ENCODE measurements at places on chromosomes 13 and 19. TPM values are rescaled to one million over a fixed set of nuclear protein-coding genes. Genes with fewer than 3 reads are reported as not detected.

DNA sequence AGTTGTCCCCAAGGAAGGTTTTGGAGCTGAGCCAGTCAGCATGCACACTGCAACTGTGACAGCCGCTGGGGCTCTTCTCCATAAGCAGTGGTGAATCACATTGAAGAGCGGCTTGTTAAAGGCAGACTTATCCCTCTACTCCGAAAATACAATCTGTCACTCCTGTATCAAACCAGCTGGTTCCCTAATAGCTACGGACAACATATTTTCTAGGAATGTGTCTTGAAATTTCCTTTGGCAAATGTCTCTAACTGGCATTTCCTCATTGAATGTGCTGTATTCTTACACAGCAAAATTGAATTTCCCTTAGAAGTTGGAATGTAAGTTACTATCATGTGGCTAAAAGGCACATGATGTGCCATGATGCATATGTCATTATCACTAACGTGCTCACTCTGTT, 104.0 kb upstream of the GPR12 start:
- no peaks in the 10 kb centered on the region for H3K4me1 ChIP-seq
- no peaks in the 10 kb centered on the region for H3K36me3 ChIP-seq
- no peak overlapping the region for H3K27ac ChIP-seq
- no peak overlapping the region for H3K4me3 ChIP-seq
- no peak for DNase-seq

Gene DEDD2
- 28.5 TPM for total RNA-seq

DNA sequence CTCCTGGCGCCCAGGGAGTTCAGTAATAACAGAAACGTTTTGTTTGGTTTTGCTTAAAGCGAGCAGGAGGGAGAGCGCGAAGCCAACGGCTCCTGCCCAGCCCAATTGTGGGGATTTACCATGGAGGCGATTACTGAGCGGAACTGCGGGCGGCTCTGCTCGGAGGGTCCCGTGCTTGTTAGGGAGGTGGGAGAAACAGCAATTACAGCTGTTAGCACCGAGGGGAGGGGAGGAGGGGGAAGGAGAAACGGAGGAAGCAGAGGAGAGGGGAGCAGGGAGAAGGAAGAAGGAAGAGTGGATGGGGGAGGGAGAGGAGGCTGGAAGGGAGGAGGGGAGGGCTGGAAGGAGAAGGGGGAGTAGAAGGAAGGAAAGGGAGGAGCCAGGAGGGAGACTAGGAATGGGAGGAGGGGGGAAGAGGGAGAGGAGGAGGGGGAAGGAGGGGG, 7.7 kb upstream of the ONECUT3 start:
- peaks cover 92% of the 10 kb centered on the region for H3K27me3 ChIP-seq
- H3K4me1 ChIP-seq: peaks cover 23% of the 10 kb centered on the region
- H3K27ac ChIP-seq: no peak overlapping the region
- H3K36me3 ChIP-seq: no peaks in the 10 kb centered on the region
- no peak for DNase-seq
- no peak overlapping the region for H3K4me3 ChIP-seq

GRCh38 chr13:30493658-30494381, 28.1 kb upstream of the HMGB1 start:
- no peaks in the 10 kb centered on the region for H3K4me1 ChIP-seq
- no peaks in the 10 kb centered on the region for H3K36me3 ChIP-seq
- no peak overlapping the region for H3K4me3 ChIP-seq
- no peak overlapping the region for H3K27ac ChIP-seq
- no peak for DNase-seq
- no peaks in the 10 kb centered on the region for H3K27me3 ChIP-seq

GRCh38 chr13:111882351-111882750, 184.6 kb upstream of the SOX1 start:
- DNase-seq: no peak
- H3K4me3 ChIP-seq: no peak overlapping the region
- H3K27ac ChIP-seq: no peak overlapping the region

Gene LYL1
- total RNA-seq: 13.0 TPM

DNA sequence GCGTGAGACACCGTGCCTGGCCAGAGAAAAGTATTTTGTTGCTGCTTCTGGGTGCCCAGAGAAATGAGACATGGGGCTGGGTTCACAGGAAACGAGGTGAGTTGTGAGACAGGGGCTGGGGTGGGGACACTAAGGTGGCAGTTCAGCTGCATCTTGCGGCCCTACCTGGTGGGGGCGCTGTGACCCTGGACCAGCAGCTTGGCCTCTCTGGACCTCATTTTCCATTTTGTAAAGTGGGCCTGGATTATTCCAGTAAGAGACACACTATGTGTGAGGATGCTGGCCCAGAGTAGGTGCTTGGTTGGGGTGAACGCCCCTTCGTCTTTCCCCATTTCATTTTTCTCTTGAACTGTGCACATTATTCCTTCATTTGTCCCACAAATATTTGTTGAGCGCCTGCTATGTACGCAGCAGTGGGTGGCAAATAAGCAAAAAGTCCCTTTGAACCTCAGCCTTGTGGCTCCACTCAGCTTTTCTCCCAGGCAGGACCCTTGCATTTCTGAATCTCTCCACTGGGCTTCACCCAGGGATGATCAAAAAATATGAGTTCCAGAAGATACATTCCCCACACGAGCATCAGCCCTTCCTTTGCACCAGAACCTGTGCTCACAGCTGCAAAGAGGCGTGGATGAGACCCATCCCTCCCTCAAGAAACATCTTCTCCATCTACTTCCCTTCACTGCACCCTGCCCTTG, 26.6 kb upstream of the OR10H1 start:
- no peaks in the 10 kb centered on the region for H3K36me3 ChIP-seq
- H3K4me1 ChIP-seq: no peaks in the 10 kb centered on the region
- no peak overlapping the region for H3K27ac ChIP-seq

DNA sequence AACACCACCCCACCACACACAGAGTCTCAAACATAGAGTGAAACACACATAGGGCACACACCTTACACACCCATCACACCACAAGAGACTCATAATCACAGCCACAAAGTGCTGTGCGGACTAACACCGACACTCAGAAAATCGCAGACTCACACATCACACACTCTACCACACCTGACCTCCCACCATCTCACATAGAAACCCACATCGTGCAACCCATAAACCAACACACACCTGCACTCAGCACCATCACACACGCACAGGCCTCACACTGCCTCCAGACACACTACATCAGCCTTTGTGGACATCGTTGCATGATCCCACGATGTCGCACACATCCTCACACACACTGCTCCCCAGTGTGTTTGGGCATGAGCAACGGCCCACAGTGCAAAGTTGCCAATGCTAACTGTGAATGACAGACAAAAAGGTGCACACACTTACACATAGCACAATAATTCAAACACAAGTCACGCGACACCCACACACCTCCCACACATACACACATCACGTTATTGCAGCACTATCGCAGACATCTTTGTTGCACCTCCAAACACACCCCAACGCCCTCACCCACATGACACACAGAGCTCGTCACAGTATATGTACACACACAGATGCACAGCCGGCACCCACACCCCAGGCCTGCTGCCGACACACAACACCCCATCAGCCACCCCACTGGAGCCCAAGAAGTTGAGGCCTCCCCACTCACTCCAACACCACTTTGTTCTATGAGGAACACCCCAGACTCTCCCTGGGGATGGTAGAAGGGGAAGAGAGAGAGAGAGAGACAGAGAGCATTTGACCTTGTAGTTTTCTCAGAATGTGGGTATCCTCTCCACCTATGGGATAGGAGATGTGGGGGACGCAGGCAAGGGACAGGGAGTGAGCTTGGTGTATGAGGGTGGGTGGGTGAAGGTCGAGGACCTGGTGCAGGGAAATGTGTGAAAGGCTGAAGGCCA, 1.2 kb upstream of the ATP1A3 start:
- peaks cover 37% of the 10 kb centered on the region for H3K4me1 ChIP-seq
- no peak overlapping the region for H3K27ac ChIP-seq
- no peak overlapping the region for H3K4me3 ChIP-seq
- no peak for DNase-seq

Gene SYT3
- 0.66 TPM for total RNA-seq

Gene SIAH3
- not detected for total RNA-seq

DNA sequence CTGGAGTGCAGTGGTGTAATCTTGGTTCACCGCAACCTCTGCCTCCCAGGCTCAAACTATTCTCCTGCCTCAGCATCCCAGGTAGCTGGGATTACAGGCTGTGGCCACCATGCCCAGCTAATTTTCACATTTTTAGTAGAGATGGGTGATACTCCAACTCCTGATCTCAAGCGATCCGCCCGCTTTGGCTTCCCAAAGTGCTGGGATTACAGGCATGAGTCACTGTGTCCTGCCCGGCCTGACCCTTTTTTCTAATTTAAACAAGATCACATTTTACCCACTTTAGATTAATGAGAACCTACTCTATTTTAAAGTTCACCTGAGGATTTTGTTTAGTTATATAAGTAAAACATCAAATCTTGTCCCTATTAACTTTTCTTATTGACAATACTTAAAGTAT, 91.8 kb upstream of the POSTN start:
- H3K36me3 ChIP-seq: no peaks in the 10 kb centered on the region
- H3K27me3 ChIP-seq: no peaks in the 10 kb centered on the region
- no peaks in the 10 kb centered on the region for H3K4me1 ChIP-seq
- no peak overlapping the region for H3K4me3 ChIP-seq
- no peak for DNase-seq

Gene LPAR6
- 11.5 TPM for total RNA-seq

Gene USHBP1
- 1.6 TPM for total RNA-seq

Gene MISP3
- total RNA-seq: 1.4 TPM

All from sigmoid colon (tissue), 7 donors.